ENCODE measurements at places on chromosomes 5 and 9.

GRCh38 chr5:36300191-36300926, 1.3 kb downstream of the RANBP3L start:
- no peak for DNase-seq

DNA sequence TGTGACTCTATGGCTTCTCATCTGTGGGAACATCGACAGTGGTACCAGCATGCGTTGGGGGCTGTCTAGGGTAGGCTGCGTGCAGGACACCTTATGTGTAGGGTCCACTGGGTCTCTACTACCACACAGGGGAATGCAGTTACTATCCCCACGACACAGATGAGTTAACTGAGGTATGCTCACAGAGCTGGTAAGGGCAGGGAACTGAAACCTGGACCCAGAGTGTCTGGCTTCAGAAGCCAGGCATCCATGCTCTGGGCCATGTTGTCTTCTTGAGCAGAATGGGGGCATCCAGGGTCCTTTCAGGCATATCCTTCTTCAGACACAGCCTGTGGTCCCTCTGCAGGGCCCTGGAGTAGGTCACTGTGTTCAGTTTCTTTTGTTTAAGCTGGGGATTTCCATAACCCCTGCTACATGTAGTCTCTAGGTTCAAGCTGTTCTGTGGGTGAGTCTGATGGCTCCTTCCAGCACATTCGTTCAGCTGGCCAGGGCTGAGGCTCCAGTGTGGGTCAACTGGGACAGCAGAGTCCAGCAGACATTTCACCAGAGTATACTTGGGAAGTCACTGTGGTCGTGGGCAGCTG, 148.8 kb downstream of the GADD45G start:
- no peak for DNase-seq

DNA sequence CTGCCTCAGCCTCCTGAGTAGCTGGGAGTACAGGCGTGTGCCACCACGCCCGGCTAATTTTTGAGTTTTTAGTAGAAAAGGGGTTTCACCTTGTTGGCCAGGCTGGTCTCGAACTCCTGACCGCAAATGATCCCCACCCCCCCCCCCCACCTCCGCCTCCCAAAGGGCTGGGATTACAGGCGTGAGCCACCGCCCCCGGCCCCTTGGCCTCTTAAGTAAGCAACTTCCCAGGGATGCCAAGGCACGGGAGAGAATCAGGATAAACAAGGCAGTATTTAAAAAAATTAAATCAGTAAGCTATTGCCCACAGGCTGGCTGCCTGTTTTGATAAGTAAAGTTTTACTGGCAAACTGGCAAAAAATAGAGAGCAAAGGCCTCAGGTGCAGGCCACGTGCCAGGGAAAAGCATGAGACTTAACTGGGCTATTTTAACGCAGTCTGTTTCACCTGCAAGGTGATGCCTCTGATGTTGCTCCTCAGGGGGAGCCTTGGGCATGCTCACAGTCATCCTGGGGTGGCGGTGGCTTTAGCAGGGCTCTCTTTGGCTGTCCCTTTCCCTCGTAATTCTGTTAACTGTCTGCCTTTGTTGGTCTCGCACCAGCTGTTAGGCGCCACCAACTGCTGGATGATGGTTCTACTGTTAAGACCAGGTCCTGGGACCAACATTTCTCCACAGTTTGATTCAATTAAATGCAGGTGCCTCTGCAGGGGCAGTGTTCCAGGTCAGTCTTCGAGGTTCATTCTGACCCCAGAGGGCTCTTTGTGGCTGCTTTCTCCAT, 19.4 kb upstream of the RNF130 start:
- no peak for DNase-seq

DNA sequence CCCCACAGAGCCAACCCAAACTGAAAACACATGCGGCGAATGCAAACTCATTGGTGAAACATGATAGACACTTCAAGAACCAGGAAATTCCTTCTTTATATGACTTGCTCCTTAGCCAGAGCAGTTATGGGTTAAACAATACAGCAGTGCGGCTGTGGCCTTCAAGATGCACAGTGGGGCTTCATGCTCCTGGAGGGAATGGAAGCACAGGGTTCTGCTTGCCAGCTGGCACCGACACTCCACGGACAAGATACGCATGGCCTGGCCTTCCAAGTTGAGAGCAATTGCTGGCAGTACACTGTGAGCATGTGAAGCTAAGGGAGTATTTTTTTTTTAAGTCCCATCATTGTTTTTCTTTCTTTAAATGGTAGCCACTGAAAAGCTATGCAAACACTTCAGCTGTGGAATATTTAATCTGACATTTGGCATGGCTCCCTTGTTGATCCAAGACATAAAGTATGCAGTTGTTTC, 451.6 kb upstream of the CD180 start:
- no peak for DNase-seq

DNA sequence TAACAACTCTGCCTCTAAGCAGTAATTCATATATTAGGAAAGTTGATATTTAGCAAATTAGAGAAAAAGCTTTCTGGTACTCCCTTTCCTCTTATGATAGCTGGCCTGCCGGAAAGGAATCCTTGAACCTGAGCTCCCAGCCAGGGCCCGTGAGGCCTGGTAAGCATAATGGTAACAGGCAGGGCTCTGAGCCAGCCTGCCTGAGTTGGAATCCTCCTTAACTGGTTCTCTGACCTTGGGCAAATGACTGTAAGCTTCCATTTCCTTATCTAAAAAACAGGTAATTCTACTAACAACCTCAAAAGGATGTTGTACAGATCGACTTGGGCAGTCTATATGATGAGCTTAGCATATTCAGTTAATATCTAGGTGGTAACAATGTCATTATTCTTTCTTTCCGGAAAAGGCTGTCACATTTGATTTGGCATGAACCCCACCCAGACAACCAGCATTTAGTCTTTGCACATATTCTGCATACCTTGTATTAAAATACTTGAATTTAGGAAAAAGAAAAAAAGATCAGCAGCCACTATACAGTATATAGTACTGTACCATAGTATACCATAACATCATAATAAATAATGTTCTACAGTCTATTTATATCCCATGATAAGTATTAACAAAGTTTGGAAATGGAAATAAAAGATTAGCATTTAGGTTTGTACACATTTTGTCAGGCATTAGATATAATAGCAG, 55.7 kb upstream of the MAP3K1 start:
- DNase-seq: no peak

GRCh38 chr5:147098233-147098790, 136.5 kb upstream of the STK32A start:
- DNase-seq: peak; percentile 14

- no peak for DNase-seq
Observed at GRCh38 chr9:69677931-69678330, 5.8 kb upstream of the APBA1 start.

GRCh38 chr9:87266697-87267096, 231.0 kb upstream of the DAPK1 start:
- DNase-seq: no peak

GRCh38 chr5:14213813-14214585, 70.9 kb downstream of the TRIO start:
- no peak for DNase-seq

GRCh38 chr9:134502266-134502791, 139.3 kb upstream of the COL5A1 start:
- DNase-seq: no peak

- no peak for DNase-seq
Observed at GRCh38 chr5:137545956-137546355, 46.8 kb upstream of the SPOCK1 start.

- DNase-seq: no peak
Observed at GRCh38 chr5:104347119-104347708, 784.6 kb upstream of the NUDT12 start.

- DNase-seq: no peak
Observed at GRCh38 chr9:6887051-6887450, 129.3 kb downstream of the KDM4C start.

GRCh38 chr5:159208514-159209437, 577 bp downstream of the RNF145 start:
- peak; percentile 42 for DNase-seq

- DNase-seq: no peak
Observed at GRCh38 chr9:124210697-124211096, 47.1 kb upstream of the NEK6 start.

DNA sequence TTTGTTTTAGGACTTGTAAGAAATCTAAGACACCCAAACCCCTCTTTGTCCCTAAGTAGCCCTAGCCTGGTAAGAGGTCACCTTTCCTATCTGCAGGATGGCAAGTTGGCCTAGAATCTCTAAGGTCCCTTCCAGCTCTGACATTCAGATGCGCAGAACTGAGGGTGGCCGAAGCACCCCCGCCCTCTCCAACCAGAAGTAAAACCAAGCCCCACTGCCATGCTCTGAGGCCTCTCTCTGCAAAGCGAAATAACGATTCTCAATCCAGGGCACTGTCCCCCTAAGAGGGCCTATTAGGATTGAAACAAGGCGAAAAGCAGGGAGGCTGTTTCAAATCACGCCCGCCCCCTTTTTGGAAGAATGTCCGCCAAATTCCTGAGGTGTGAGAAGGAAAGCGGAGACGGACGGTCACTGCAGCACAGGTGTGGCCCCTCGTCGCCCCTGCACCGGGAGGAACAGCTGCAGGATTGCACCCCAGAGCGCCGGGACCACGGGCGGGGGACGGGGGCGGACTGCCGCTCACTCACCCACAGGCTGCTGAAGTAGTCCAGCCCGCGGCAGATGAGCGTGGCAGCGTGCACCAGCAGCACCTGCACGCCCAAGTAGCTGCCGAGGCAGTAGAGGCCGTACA, 824 bp downstream of the TMEM245 start:
- no peak for DNase-seq

DNA sequence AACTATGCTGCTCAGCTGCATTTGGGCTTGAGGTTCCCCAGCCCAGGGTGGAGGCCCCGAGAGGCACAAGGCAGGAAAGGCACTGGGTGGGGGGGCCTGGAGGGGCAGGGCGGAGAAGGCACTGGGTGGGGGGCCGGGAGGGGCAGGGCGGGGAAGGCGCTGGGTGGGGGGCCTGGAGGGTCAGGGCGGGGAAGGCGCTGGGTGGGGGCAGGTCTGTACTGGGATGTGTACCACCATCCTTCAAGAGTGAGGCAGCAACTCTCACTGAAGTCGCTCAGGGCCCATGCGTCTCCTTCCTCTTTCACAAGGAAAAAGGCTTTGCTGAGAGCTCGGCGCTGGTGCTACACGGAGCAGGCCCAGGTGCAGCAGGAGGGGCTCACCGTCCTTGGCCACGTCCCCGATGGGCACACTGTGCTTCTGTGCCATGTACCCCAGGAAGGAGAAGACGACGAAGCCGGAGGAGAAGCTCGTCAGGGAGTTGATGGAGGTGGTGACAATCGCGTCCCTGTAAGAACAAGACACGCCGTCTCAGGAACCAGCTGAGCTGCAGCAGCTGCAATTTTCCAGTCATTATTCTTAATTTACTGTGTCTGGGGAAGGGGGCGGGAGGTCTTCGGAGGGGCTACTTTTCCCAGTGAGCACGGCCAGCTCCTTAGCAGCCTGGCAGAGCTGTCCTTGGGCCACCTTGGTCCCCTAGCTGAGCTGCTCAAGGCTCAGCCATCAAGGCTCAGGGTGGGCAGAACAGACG, 30.8 kb downstream of the SLC6A3 start:
- no peak for DNase-seq

DNA sequence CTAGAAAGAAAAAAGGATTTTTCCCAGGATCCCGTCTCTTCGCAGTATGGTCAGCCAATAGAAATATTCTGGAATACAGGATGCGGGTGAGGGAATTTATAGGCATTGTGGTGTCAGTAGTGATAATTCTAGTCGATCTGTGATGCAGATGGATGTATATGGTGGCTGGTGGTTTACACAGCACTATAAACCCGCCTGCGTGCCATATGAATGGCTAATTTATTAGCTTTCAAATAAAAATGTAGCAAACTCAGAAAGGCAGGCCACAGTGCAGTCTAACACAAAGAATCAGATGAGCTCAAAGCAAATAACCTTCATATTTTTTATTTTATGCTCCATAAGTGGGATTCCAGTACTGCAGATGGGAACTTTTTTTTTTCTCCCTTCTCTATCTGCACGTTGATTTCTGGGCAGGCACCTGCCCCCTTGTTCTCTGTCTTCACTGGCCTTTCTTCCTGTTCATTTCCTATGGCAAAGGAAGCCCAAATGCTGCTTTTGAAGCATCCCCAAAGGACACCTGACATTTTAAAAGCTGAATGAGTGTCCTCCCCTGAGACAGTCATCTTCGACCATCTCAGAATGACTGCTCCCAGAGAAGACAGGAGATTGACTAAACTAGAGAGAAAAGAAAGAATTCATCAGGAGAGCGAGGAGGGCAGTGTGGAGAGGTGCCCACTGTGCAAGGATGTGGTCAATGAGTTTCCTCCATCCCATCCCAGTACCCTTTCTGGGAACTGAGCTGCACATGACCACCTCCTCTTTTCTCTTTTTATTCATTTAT, 52.1 kb downstream of the SEMA6A start:
- DNase-seq: no peak

DNA sequence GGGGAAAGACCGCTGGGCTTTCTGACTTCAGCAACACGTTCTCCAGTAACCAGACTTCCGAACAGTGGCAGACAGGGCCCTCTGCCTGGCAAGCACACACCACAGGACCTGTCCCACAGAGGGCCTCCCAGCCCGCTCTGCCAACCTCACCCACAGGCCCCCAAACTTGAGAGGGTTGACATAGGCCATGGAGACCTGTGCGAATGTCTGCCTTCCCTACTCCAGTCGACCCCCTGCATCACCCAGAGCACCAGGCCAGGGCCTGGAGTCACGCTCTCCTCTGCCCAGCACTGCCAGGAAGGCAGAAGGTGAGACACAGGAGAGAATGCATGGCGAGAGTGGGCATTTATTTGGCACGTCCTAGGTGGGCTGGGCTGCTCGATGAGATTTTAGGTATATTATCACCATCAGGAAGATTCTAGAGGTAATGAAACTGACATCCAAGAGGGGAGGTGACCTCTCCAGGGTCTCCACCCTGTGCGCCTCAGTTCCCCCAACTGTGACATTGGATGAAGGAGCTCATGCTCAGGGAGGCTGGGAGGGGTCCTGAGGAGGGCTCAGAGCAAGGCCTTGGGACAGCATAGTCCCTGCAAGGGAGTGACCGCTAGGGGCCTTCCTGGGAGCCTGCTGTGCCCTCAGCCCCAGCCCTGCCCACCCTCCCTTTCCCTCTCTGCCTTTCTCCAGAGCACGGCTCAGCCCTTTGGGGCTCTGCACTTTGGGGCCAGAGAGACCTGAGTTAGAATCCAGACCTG, 54.9 kb downstream of the DUSP1 start:
- DNase-seq: no peak

GRCh38 chr5:61623401-61624069, 291.5 kb downstream of the ZSWIM6 start:
- no peak for DNase-seq

DNA sequence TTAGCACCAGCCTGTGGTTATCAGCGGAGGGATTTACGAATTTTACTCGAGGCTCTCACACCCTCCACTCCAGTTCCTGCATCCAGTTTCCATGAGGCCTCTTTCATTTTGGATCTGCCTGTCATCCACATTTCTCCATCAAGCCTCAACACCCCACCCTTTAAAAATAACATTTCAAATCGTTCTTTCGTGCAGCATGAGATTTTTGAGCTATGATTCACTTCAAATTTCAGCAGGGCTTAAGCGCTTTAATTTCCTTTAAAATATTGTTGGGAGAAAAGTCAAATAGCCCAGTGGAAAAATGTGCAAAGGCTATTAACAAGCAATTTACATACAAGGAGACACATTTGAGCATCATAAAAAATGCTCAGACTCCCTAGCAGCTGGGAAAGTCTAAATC, 103.2 kb downstream of the MSX2 start:
- DNase-seq: no peak

GRCh38 chr9:15837079-15837679, 284.3 kb downstream of the CCDC171 start:
- DNase-seq: peak; percentile 16
